Muscle of arm (tissue), 14 donors: ENCODE measurements at places on chromosomes 11 and 22. TPM values are rescaled to one million over a fixed set of nuclear protein-coding genes. Genes with fewer than 3 reads are reported as not detected.

The CDC42EP2 gene
- polyA plus RNA-seq = 21.5 TPM

GRCh38 chr11:32435511-32435941 lies at the start of gene WT1:
Gene WT1, minus strand, starts transcription at chr11:32435539.
- no peak for DNase-seq

DNA sequence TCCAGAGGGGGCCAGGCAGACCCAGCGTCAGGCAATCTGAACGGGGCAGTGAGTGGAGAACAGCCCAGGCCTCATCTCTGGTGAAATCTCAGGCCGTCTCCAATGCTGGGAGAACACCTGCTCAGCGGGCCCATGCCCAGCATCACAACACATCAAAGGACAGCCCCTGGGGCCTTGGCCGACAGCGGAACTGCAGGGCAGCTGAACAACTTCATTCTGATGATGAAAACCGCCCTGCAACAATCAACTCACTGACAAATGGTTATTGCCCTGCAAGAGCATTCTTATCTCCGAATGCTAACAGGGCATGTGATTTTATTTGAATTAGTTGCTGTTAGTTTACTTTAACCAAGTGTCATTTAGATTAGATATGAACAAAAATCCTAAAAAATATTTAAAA lies 14.6 kb downstream of the CELSR1 start:
- no peak for DNase-seq

GRCh38 chr11:93997741-93998140 lies 23.4 kb upstream of the HEPHL1 start:
- no peak for DNase-seq

DNA sequence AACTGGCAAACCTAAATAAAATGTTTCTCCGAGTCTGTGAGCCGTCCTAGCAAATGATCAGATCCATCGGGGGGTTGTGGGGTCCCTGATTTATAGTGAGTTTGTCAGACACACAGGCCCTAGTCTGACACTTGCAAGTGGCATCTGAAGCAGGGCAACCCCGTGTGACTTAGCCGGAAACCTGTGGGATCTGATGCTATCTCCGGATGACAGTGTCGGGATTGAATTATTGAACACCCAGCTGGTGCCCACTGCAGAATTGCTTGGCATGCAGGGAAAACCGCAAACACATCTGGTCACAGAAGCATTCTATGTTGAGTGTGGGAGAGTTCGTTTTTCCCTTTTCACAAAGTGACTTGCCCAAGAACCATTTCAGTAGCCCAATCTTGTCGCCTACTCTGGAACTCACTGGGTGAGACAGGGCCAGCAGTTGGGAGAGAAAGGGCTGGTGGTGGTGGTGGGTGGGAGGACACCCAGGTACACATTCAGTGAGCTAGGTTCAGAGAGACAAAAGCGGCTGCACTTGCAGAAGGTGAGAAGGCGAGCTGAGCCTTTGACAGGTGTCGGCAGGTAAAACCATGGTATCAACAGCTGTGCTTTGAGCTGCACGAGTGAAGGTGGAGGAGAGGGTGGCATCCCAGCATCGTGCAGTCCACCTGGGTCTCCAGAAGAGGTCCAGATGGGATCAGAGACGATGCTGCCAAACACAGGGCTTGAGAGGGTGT lies 33.7 kb upstream of the B3GAT1 start:
- DNase-seq = no peak

The LRRC4C gene
- 1.9 TPM for polyA plus RNA-seq

DNA sequence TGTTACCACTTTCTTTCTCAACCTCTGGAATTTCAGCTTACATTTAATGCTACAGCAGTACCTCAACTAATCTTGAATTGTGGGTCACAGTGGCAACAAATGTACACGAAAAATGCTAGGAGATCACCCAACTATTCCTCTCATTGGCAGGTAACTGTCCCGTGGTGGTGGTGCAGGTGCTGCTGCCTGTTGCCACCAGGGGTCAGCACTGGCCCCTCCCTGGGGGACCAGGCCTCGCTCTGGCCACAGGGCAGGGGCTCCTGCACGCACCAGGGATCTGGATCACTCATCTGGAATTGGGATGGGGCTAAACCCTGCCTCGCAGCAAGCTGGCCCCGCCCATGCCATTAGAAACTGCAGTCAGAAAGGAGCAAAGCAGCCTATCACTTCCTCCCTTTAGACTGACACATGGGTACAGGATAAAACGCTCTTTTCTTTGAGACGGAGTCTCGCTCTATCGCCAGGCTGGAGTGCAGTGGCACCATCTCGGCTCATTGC lies 6.9 kb upstream of the POLDIP3 start:
- peak; percentile 51 for DNase-seq

The SULT4A1 gene
- 1.3 TPM for polyA plus RNA-seq

The IGSF9B gene
- 14.7 TPM for polyA plus RNA-seq

The PHF21B gene
- not detected for polyA plus RNA-seq

- no peak for DNase-seq
These were observed 24.6 kb downstream of the MB start for GRCh38 chr22:35592418-35592967.

The KCNE3 gene
- 2.8 TPM for polyA plus RNA-seq

The PRG2 gene
- 0.40 TPM for polyA plus RNA-seq

DNA sequence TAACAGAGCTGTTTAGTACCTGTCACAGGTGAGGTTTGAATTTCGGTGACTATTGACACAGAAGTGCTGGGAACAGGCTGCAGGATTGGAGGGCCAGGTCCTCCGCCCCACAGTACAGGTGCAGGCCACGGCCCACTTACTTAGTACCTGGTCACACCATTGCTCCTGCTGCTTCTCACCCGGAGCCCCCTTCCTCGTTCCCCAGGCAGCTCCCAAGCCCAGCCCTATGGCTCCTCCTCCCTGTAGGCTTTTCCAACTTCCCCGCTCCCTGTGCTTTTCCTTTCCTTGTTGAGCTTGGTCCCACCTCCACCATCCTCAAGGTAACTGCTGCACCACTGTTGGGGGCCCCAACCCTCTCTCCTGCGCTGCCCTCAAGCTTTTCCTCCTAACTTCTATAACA lies 27.9 kb upstream of the ANO1 start:
- DNase-seq = no peak

DNA sequence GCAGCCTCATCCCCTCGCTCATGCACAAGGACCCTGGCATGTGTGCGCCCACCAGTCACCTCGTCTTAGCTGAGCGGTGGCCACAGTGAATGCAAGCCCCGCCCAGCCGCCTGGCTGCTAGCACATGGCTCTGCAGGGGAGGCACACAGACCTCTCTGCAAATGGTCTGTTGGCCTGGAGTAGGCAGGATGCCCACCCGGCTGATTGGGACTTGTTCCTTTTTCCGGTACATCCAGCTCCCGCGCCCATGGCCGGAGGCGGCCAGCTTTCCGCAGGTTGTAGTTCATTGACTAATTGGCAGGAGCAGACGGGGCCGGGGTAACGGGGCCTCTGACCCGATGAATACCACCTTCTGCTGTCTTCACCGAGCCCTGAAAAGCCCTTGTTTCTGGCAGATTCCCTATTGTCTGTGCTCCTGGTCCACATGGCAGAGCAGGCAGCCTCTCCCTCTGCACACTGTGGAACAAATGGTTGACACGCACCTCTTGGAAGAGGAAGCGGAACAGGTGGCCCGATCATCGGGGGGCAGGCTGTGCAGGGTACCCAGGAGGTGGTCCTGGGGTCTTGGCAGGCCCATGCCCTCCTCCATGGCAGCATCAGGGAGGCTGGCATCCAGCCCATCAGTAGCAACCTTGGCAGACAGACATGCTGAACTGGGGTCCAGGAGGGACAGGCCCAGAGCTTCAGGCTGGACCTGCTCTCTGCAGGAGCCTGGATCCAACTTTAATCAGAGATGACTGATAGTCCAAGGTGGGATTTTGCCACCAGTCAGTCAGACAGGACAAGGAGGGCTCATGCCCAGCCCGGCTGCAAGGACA lies 1512.0 kb downstream of the BRD1 start:
- no peak for DNase-seq

DNA sequence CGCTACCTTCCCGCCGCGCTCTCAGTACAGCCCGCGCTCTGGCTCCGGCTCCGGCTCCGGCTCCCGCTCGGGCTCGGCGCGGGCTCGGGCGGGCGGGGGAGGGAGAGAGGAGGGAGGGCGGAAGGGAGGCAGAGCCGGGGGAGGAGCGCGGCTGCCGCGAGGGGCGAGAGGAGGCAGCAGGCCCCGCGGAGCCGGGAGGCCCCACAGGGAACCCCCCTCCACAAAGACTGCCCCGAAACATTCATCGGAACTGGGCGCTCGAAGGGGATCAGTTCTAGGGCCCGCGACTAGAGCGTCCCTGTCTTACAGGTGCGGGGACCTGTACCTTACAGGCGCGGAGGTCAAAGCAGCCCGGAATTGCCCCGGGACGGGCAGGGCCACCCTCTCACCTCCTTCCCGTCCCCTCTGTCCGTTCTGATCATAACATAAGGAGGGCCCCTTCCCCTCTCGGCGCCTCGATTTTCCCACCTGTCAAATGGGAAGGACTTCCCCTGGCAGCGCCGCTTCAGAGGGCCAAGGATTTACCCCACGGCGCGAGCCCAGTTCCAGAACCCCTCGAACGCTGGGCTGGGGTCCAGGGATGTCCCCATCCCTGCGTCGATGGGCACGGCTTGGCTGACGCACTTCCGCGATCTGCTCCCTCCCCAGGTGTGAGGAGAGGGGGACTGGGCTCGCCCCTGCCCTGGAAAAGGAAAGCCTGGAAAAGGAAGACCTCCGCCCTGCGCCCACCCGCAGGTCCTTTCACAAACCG lies at the start of gene SHISA8:
Gene SHISA8 (minus strand): TSS at position 40 of the 751 bp plus-strand sequence. CDS start 407 bp downstream, outside the sequence.
- peak; percentile 44 for DNase-seq

GRCh38 chr22:20242393-20243175 lies 25.5 kb downstream of the RTN4R start:
- DNase-seq = no peak

The AIFM3 gene
- 0.65 TPM for polyA plus RNA-seq

GRCh38 chr11:98455500-98456307 lies 565.0 kb upstream of the CNTN5 start:
- no peak for DNase-seq

DNA sequence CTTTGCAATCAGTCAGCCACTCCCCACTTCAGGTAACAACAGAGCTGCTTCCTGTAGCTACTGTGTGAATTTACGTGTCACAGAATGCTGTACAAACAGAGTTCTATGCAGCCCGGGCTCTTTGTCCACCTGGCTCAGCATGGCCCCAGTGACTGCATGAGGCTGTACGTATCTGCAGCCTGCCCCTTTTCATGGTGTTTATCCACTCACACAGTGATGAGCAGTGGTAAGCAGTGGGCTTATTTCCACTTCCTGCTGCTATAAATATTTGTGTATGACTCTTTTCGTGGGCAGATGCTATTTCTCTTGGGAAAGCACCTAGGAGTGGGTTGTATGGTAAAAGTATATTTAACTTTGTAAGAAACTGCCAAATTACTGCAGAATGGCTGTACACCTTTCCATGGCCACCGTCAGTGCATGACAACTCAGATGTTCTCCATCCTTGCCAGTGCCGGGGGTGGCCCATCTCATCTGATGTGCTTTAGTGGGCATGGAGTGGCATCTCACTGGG lies 43.3 kb downstream of the MYEOV start:
- DNase-seq = no peak

- no peak for DNase-seq
These were observed 53.5 kb upstream of the DBX1 start for GRCh38 chr11:20213790-20214189.

DNA sequence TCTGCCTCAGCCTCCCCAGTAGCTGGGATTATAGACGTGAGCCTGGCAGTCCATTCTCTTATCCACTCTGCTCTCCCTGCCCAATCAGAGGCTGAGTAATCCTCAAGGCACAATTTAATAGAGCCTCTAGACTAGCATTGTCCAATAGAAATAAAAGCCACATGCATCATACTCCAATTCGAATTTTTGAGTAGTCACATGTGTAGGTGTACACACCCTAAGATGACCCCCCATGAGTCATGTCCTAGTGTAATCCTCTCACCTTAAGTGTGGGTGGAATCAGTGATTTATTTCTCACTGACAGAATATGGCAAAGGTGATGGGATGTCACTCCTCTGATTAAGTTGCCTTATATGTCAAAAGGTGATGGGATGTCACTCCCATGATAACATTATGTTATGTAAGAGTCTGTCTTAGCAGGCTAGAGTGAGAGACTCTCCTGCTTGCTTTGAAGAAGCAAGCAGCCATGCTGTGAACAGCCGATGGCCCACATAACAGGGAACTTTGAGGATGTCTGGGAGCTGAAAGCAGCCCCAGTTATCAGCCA lies 61.3 kb downstream of the MN1 start:
- no peak for DNase-seq

DNA sequence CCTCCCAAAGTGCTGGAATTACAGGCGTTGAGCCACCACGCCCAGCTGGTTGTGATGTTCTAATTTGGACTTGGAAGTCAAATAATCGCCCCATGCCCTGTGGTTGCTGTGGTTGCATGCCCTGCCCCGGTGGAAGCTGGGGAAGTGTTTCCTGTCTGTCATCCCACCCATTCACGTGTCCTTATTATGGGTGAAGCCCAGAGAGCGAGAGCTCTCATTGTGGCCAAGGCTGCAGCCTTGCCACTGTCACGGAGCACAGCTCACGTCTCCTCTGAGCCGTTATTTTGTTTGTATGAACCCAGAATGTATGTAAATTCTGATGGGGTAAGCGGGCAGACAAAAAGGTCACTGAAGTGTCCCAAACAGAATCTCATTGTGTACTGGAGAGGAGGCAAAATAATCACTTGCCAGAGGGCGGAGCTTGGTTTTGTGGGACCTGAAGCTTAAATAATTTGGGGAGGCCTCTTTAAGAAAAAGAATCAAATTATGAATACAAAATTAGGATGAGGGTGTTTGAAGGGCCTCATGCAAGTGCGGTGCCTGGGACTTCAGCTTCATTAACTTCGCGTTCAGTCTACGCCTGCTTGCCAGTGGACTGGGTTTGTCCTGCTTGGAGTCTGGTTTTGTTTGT lies 25.8 kb upstream of the TREH start:
- no peak for DNase-seq

The FAM83F gene
- polyA plus RNA-seq = 0.63 TPM

The YIF1A gene
- 53.7 TPM for polyA plus RNA-seq
